ENCODE measurements at places on chromosomes 2 and 18.

- DNase-seq, result no peak
Observed at GRCh38 chr18:72542984-72543356, 1.2 kb downstream of the CBLN2 start.

GRCh38 chr2:85312404-85312803 lies 15.4 kb downstream of the TGOLN2 start:
- DNase-seq, result no peak

DNA sequence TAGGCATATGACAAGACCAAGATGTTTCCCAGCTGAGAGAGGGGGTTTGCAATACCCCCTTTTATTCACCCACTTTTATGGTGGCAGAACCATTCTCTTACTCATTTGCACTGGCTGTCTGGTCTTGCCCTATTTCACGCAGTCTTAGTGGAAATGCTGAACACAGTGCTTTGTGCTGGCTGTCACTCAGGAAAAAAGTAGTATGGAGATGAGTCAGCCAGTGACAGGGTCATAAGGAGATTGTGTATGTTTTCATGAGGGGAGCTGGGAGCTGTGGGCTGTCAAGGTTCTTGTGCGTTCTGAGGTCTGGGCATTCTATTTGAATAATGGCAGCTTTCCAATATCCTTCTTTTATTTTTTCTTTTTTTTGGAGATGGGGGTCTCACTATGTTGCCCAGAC lies 10.9 kb upstream of the CNRIP1 start:
- no peak for DNase-seq

DNA sequence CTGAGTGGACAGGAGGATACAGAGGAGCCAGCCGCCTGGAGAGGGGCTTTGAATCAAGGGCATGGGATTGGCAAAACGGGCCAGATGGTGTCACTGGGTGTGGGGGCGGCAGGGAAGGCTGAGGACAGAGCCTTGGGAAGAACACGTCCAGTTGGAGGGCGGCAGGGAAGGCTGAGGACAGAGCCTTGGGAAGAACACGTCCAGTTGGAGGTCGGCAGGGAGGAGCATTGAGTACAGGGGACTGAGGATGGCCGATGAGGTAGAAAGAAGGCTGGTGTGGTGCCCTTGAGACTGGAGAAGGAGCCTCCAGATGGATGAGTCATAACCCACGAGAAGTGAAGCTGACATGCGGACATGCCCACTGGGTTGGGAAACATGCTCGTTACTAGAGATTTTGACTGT lies 4.5 kb downstream of the HES6 start:
- DNase-seq, result no peak

- DNase-seq, result no peak
Observed at GRCh38 chr18:73679941-73680712, 467.5 kb downstream of the FBXO15 start.

- peak; percentile 53 for DNase-seq
Observed at GRCh38 chr2:22904126-22904684, 480.8 kb upstream of the KLHL29 start.

GRCh38 chr2:195413422-195413821 lies 243.6 kb upstream of the SLC39A10 start:
- no peak for DNase-seq

DNA sequence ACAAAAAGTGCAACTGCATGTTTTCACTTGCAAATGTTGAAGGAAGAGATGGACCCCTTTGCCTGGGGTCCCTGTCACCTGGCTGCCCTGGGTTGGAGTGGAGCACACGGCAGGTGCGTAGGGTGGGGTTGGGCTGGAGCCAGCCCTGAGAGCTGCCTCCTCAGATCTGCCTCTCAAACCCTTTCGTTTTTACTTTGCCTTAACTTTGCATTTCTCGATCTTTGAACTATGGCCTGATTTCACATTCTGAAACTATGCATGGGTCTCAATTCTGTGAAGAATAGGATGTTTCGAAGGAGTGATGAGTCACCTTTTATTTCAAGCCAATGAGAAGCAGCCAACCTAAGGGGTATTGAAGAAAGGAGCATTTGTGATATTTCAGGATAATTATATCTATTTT lies 132.8 kb downstream of the ACOXL start:
- DNase-seq, result no peak

- no peak for DNase-seq
Observed at GRCh38 chr2:209322905-209323512, 100.8 kb upstream of the MAP2 start.

- DNase-seq, result no peak
Observed at GRCh38 chr18:46152436-46152807, 48.2 kb downstream of the HAUS1 start.

DNA sequence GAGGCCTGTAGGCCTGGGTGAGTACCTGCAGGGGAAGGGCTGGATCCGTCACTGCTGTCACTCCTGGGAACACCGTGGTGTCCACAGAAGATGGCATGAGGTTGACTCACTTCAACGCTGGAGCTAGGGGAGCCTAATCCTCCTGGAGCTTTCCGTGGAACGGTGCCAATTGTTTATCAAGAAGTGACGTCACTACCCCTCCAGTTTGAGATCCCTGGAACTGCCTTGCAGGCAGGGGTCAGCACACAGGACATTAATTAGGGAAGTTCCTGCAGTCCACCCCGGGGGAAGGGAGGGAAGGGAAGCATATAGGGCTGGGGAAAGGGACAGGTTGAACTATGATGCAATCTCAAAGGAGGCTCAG lies 408.6 kb downstream of the GALR1 start:
- no peak for DNase-seq

DNA sequence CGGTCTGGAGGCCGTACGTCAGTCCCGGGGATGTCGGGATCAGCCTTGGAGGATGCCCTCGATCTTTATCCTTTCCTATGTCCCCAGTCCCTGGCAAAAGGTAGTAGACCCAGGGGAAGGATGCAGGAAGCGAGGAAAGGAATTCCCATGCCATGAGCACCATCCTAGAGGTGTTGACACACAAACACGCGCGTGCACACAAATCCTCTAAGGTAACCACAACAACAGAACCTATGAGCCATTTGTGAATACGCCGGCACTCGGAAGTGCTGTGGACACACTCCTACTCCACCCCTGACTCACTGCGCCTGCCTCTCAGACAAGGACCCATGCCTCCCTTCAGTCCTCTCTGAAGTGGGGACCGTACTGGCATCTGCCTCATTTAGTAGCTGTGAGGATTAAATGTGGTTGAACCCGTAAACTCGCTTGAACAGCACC lies 11.3 kb upstream of the MLPH start:
- DNase-seq, result peak; percentile 74

DNA sequence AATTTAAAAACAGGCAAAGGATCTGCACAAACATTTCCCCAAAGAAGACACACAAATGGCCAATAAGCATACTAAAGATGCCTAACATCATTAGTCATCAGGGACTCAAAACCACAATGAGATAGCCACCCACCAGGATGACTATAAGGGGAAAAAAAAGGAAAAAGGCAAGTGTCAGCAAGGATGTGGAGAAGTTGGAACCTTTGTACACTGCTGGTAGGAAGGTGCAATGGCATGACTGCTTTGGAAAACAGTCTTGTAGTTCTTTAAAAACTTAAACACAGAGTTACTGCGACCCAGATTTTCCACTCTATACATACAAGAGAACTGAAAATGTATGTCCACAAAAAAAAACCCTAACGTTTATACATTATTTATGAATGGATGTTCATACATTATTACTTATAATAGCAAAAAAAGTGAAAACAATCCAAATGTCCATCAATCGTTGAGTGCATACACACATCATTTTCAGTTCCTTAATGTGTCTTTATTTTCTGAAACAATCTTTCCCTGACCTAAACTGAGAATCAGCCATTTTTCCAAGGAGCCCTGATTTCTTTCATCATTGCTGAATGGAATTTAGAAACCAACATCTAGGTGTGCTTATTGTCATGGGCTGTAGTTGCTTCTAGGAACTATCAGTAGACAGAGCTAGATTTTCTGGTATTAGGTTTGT lies 64.7 kb upstream of the TLK1 start:
- no peak for DNase-seq

- DNase-seq, result no peak
Observed at GRCh38 chr2:111634995-111635538, 248.9 kb downstream of the ANAPC1 start.

- no peak for DNase-seq
Observed at GRCh38 chr2:1850031-1850430, 105.7 kb upstream of the PXDN start.

- DNase-seq, result no peak
Observed at GRCh38 chr2:85385746-85386145, 24.4 kb downstream of the CAPG start.

DNA sequence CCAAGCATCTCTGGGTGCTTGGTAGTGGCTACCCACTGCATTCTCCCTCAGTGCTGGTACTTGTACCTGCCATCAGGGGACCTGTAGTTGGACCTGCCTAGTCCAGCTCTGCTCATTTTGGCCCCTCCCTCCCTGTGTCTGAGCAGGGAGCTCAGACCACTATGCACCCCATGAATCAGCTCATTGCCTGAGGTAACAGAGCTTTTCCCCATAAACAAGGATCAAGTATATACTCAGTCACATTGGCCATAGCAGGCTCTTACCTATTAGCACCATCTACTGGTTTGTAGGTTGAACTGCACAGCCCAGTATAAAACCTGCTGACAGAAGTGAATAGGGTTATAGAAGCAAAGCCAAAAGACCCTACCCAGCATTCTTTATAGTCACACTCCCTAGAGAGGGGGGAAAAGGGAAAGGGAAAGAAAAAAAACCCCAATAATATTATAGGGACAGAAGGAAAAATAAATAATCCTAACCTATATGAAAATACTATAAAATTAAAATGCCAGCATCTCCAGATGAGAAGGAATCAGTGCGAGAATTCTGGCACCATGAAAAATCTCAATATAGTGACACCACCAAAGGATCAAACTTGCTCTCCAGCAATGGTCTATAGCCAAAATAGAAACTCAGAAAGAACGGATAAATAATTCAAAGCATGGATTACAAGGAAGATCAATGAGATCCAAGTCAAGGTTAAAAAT lies 6.9 kb upstream of the FLACC1 start:
- no peak for DNase-seq

DNA sequence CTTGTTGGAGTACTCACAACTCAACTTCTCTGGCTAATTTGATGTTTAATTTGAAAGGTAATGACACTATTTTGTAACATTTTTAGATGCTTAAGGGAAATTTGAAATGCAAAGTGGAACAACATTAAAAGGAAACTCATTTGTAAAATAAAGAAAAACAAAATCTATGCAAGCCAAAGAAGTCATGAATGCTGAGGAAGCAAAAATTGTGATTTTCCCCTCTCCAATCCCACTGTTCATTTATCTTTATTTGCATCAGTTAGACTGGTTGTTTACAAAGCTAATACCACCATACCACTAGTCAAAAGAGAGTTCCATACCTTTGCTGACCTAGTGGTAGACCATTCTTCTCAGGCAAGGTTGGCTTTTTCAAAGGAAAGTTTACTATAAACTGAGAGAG lies 2.2 kb upstream of the B4GALT6 start:
- no peak for DNase-seq

- no peak for DNase-seq
Observed at GRCh38 chr2:106745468-106745867, 140.5 kb downstream of the ST6GAL2 start.

DNA sequence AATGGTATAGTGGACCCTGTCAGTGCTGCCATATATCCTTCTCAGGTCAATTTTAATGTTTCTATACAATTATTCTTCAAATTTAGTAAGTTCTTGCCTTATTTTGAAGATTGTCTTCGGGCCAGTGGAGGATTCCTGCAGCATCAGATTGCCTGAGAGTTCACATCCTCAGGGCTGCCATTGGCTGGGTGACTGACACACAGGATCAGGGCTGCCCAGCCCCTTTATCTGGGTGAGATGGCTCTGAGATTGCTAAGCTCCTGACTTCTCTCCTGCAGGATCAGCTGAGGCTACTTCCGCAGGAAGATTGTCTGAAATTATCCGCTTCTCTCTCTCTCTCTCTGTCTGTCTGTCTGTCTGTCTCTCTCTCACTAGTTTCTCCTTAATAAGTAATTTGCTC lies 567.4 kb downstream of the TSN start:
- no peak for DNase-seq

DNA sequence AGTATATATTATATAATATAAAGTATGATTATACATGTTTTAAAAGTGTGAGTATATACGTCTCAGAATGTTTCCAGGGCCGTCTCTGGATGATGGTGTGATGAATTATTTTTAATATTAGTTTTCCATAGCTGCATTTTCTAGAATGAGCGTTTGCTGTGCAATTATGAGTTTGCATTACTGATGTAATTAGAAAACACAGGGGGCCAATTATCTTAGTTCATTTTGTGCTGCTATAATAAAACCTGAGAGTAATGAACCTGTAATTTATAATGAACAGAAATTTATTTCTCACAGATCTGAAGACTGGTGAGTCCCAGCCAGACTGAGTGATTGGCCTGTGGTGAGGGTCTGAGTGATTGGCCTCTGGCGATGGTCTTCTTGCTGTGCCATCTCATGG lies 4.0 kb upstream of the HJURP start:
- DNase-seq, result no peak

- DNase-seq, result no peak
Observed at GRCh38 chr18:34718610-34719009, 8.5 kb downstream of the DTNA start.

- no peak for DNase-seq
Observed at GRCh38 chr2:219045937-219046550, 4.7 kb upstream of the CFAP65 start.

- no peak for DNase-seq
Observed at GRCh38 chr2:185291035-185291647, 447.5 kb upstream of the FSIP2 start.

DNA sequence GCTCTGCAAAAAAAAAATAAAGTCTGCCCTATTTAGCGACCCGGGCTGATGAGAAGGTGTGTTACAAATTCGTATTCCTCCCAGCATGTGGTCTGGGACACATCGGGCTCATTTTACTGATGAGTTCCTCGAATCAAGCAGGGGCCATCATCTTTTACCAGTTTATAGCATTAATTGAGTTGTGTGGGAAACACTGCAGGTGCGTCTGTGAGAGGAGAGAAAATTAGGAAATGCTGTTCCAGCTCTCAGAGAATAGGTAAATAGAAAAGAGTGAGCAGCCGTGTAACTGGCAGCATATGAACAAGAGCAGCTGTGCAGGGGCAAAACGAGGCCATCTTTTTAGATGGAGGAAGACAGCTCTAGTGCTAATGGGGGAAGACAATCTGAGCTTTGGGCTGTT lies 216.7 kb downstream of the SETBP1 start:
- no peak for DNase-seq

DNA sequence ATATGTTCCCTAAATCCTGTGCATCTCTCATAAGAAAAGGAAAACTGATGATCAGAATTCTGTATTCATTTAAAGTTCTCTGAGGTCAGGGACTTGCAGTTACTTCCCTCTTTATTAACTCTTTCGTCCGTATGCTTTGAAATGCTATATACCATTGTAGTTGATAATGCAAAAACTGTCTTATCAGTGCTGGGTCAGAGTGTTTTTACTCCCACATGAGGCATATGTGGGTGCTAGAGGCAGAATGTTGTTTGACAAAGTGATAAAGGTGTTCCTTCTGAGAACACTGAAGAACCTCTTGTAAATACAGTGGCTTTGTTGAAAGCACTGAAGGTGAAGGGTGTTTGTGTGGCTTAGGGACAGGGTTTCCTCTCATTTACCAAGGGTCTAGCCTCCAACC lies 136.5 kb upstream of the NFATC1 start:
- no peak for DNase-seq

GRCh38 chr2:202639231-202639630 lies 4.5 kb downstream of the FAM117B start:
- DNase-seq, result no peak
